ENCODE measurements at places on chromosomes 3 and 15. TPM values are rescaled to one million over a fixed set of nuclear protein-coding genes. Genes with fewer than 3 reads are reported as not detected.

The PLA2G4D gene
- not detected for total RNA-seq

The PLCH1 gene
- 2.7 TPM for total RNA-seq

The SHC4 gene
- 2.2 TPM for total RNA-seq

The ANP32A gene
- total RNA-seq = 161 TPM

The FES gene
- 15.9 TPM for total RNA-seq

The SLC12A8 gene
- not detected for total RNA-seq

The NDN gene
- total RNA-seq = 79.2 TPM

The GRAMD2A gene
- not detected for total RNA-seq

The CADPS gene
- 5.0 TPM for total RNA-seq

The APBA2 gene
- total RNA-seq = not detected

The ECE2 gene
- total RNA-seq = 0.10 TPM

The ITIH1 gene
- total RNA-seq = not detected

The UBA5 gene
- 25.3 TPM for total RNA-seq

The DNAH12 gene
- not detected for total RNA-seq

The FAN1 gene
- total RNA-seq = 12.7 TPM

The ZNF385D gene
- total RNA-seq = 17.4 TPM

The HRG gene
- not detected for total RNA-seq

The GOLGA8T gene
- total RNA-seq = 0.56 TPM

The HYKK gene
- total RNA-seq = 7.9 TPM

The NANOGP8 gene
- total RNA-seq = not detected

The PGBD4 gene
- total RNA-seq = 2.1 TPM

The HYAL3 gene
- 1.0 TPM for total RNA-seq

The CFAP92 gene
- 0.53 TPM for total RNA-seq

The NOX5 gene
- not detected for total RNA-seq
